ENCODE measurements at places on chromosomes 1 and 21. TPM values are rescaled to one million over a fixed set of nuclear protein-coding genes. Genes with fewer than 3 reads are reported as not detected.

Gene LIN28A
- 1.1 TPM for total RNA-seq

Gene HSD11B1
- total RNA-seq: 479 TPM

Gene TRIM67
- 0.03 TPM for total RNA-seq

Gene RIMS3
- total RNA-seq: 1.0 TPM

Gene CTPS1
- 35.6 TPM for total RNA-seq

Gene FAM110D
- 0.28 TPM for total RNA-seq

Gene TOE1
- total RNA-seq: 4.3 TPM

Gene LCE1E
- not detected for total RNA-seq

Gene AUNIP
- total RNA-seq: not detected

Gene TFF2
- 0.25 TPM for total RNA-seq

Data from left lobe of liver (tissue), 2 donors.